Left ventricle myocardium inferior (tissue), 1 donor: ENCODE measurements at places on chromosomes 16 and 17.

DNA sequence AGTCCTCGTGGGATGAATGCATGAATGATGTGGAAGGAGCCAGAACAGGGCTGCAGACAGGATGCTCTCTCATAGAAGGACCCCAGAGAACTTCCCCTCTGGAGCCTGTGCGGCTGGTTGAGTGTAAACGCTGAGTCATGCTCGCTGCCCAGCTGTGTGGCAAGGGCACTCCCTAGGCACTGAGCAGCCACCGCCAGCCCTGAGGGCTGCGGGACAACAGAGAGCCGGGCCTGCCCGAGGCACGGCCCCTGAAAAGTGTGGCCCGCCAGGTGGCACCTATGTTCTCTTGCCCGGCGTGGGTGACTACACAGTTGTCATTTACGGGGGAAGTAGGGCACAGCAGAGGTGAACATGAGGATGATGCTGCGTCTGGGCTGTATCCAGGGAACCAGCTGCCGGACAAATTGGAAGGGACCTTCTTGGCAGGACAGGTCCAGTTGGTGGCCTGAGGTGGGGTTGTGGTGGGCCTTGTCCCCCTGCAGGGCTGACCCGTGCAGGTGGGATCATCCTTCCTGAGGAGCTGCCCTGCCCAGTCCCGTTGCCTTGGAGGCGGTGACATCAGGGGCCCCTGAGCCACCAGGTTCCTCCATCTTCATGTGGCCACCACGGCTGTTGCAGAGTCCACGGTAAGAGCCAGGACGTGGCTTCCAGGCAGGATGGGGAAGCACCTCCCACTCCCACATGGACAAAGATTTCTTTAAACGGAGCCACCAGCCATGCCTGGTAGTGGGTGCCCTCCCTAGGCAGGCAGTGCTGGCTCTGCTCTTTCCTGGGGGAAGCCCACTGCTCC lies 94.8 kb upstream of the CBX4 start:
- no peak for DNase-seq

DNA sequence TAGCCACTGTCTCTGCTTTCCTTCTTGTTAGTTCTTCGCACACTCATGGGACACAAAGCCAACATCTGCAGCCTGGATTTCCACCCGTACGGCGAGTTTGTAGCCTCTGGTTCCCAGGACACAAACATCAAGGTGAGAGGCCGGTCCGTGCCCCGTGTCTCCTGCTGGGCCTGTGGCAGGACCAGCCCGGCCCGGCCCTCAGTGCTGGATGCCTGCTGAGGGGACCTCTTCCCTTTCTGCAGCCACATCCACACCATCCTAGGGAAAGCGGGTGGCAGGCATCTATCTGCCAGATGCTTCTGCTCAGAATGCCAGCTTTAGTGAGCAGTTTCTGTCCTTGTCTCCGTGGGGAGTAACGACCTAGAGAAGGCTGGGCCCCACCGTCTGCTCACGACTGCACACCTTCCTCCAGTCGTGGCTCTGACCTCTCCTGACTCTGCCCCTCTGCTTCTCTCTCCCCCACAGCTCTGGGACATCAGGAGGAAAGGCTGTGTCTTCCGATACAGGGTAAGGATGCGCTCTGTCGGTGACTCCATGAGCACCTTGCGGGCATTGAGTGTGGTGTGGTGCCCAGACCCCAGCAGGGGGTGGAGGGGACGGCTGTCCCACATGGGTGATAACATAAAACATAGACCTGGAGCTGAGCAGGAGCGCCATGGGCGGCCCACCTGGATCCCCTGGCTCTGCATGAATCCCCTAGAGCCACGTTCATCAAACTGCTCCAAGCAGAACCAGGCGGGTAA lies 15.4 kb downstream of the KATNB1 start:
- DNase-seq, result no peak

DNA sequence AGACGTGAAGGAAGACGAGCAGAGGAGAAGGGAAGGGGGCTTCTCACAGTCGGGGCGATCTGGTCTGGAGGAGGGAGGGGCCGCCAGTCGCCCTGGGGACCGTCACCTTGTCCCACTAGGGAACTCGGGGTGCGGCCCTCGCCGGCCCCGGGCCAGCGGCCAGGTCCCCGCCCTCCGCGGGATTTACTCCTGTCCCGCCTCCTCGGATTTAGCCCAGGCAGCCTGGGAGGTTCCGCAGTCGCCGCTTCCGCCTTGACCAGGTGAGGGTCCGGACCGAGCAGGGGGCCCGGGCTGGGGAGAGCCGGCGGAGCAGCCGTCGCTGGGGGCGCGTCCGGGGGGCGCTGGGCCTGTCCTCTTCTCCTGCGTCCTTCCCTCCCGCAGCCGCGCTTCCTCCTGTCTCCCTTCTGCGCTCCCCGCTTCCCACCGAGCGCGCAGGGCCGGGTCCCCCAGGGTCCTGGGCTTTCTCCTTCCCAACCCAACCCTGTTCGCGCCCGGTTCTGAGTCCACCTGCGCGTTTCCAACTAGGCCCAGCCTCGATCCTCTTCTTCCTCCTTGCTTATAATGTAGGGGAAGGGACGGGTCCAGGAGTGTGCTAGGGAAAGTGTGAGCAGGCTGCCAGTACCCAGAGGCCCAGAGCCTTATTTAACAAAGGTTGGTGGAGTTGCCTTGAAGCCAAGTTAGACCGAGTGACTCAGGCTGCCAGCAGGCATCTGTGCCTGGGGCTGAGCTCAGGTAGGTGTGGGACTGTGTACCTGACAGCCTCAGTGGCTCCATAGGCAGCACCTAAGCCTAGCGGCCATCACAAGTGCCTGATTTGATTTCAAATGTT lies at the start of gene TNK1:
TSS of gene TNK1 (plus strand) at position 235 of the 829 bp plus-strand sequence. CDS start 1,838 bp downstream, outside the sequence.
- peak; percentile 48 for DNase-seq

DNA sequence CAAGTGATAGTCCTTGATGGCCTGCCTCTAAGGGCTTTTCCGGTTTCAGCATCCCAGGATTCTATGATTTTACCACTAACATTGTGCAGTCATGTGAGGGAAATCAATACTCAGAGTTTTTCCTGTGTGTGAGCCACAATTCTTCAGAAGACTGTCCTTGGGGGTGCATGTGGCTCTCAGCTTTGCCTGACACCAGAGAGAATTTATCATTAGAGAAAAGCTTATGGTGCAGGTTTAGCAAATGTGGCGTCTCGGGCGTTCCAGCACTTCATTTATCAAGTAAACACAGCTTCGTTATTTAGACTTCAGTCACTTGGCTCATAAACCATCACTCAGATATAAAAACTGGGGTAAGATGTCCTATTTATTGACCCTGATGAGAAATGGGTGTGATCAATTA lies 62.8 kb downstream of the SPACA3 start:
- DNase-seq, result no peak

DNA sequence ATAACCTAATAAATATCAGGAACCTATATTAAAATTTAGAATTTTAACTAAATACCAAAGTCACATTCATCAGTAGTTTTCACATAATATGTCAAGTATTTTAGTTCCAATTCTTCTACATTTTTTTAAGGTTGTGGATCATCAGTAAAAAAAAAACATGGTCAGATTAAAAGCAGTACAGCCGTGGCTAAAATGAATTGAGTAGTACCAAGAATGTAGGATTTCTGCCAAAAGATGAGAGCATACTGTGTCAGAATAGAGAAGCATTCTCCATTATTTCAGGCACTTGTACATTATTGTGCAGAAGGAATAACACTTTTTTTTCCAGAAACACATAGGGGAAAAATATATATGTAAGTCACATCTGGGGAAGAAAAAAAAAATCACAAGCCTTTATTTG lies 1176.1 kb downstream of the CDH11 start:
- DNase-seq, result no peak

DNA sequence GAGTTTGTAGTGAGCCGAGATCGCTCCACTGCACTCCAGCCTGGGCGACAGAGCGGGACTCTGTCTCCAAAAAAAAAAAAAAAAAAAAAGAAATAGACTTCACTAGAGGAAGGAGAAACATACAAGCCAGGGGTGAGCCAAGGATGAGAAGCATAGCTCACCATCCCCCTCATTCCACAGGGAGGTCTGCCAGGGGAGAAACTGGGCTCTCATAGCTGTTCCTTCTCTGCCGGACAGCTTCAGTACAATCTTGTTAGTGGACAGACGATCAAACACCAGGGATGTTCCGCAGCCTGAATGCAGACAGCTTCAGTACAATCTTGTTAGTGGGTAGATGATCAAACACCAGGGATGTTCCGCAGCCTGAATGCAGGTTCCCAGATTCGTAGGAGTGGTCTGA lies 509.6 kb downstream of the CDH13 start:
- DNase-seq, result no peak

DNA sequence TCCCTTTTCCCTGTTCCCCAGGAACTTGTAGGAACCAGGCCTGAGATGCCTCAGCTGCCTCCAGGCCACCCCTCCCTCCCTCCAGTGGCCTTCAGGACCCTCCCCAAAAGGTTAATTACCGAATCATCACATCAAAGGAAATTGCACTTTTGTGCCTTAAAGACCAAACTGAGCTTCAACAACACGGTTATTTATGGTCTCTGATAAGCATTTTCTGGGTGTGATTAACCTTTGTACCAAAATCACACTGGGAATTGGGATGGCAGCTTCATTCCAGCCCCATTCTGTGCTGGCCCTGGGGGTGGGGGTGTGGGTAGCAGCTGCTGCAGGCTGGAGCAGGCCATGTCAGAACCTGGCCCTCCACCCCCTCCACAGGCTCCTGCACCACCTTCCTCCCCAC lies 16.7 kb downstream of the CRHR1 start:
- DNase-seq, result no peak

GRCh38 chr16:64771273-64771672 lies 350.6 kb downstream of the CDH11 start:
- DNase-seq, result no peak

GRCh38 chr17:45101883-45102811 lies 30.2 kb downstream of the PLCD3 start:
- DNase-seq, result no peak

- DNase-seq, result no peak
Observed at GRCh38 chr17:41020336-41020735, 6.7 kb downstream of the KRTAP1-5 start.

- DNase-seq, result no peak
Observed at GRCh38 chr17:76866774-76867577, 1.2 kb upstream of the MGAT5B start.

GRCh38 chr16:81539009-81539758 lies 94.6 kb downstream of the CMIP start:
- DNase-seq, result no peak

DNA sequence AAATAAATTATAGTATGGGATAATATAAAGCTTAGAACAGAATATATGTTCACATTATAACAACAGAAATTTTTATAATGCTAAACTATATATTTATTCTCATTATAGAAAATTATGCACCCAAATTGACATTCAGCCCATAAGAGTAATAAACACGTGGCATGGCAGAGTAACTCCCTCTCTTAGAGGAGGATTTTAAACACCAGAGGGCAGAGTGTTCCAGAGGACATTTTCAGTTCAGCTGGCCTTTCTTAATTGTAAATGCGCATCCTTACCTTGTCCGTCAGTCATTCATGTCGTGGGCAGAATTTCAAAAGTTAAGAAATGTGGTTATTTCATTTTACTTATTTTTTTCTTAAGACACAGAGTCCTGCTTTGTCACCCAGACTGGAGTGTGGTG lies 147.1 kb downstream of the TANC2 start:
- no peak for DNase-seq

DNA sequence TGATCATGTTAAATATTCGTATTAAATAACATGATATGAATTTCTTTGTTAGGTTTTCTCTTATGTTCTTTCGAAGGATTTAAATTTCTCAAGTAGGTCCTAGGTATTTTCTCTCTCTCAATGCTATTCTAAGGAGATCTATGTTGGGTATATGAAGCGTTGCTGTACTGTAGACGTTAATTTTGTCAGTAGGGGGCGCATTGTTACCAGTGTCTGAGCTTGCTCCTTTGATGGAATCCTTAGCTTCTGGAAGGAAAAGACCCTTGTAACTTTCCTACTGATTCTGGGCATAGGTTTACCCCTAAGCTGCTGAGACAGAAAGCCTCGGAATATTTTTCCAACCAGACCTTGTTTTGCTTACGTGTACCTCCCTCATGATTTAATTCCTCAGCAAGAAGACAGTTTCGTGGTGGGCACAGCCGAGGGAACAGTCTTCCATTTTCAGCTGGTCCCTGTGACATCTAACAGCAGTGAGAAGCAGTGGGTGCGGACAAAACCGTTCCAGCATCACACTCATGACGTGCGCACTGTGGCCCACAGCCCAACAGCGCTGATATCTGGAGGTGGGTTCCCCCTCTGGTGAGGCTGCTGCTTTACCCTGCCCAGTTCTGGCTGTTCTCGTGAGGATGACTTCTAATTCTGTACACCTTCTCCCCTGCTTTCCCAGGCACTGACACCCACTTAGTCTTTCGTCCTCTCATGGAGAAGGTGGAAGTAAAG lies 17.9 kb downstream of the UTP4 start:
- DNase-seq, result no peak

DNA sequence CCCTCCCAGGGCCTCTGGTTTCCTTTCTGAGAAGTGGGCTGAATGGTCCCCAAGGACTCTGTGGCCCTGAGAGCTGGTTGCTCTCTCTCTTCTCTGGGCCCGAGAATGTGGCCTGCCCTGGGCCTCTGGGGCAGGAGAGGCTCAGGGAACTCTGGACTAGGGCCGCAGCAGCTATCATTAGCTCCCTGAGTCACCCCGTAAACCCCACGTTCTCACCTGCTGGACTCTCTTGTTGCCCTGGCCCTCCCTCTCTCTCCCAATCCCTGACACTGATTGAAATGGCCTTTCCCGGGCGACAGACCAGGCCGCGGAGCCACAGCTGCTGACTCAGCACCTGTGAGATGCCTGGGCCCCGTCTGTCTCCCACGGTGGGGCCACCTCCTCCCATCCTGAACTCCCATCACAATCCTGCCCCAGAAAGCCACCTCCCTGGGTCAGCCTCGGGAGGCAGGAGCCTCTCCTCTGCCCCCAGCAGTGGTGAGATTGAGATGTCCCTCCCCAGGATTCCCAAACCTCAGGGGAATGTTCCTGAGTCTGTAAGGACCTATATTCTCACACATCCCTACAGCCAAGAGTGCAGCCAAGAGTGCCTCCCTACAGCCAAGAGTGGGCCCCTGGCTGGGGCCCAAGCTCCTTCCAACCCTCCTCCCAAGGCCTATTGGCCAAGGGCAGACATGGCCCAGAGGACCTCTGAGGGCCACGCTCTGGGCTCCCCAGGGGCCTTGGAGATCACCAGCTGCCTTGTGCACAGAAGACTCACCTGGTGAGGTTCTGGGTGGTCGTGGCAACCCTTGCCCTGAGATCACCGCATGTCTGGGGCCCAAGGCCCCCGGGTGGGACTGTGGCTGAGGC lies 470 bp downstream of the TRPV3 start:
- no peak for DNase-seq

DNA sequence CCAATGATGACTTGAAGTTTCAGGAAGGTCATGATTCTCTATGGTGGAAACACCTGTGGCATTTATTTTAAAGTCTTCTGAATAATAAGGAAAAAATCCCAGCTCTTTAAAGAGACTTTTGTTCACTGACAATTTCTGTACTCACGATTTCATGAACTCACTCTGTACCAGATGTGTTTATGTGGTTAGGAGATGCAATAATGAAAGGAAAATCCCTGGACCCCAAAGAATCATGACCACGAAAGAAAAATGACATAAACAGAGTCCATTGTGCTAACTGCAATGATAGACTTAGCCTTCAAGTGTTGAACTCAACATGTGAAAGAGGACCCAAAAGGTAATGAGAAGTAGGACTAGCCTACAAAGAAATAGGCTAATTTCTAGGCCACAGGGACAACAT lies 947.5 kb downstream of the CDH11 start:
- DNase-seq, result no peak

GRCh38 chr16:83336603-83337002 lies 471.2 kb upstream of the HSBP1 start:
- no peak for DNase-seq

GRCh38 chr17:30961209-30962188 lies 9.3 kb upstream of the RNF135 start:
- DNase-seq, result no peak
